ENCODE measurements at places on chromosomes 16 and 17.

DNA sequence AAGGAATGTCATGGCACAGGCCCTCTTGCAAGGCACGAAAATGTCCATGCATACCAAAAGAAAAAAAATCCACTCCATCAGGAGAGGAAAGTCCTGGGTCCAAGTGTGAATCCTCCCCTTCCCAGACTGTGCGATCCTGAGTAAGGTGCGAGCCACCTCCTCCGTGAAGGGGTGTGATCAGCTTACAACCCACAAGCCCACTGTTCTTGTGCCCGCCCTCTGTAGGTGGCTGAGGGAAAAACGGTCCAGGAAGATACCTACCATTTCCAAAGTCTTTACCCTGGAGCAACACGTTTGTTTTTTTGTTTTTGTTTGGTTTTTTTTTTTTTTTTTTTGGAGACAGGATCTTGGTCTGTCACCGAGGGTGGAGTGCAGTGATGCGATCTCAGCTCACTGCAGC, 116.5 kb downstream of the ZNF423 start:
- DNase-seq: no peak

DNA sequence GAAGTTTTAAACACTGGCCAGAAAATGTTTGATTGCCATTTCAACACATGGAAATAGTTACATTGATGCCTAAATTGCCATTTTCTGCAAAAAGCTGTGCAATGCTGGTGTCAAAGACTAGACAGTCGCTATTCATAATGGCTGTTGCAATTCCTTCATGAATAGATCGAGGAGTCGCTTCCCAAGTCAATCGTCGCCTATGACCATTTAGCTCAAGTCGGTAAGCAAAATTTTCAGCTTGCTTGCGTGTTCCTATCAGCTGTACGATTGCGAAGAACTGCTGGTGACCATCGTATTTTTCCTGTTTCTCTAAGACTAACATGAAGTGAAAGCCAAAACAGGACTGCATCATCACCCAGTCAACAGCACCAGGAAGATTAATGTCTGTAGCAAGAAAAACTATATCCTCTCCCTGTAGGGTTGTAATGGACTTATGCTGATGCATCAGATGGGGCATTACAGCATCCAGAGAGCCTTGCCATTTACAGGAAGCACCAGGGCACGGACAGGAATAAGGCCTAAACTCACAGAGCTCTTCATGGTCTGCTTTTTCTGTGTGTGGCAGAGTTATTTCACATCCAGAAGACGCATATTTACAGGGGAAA, 23.6 kb downstream of the SIAH1 start:
- DNase-seq: no peak

DNA sequence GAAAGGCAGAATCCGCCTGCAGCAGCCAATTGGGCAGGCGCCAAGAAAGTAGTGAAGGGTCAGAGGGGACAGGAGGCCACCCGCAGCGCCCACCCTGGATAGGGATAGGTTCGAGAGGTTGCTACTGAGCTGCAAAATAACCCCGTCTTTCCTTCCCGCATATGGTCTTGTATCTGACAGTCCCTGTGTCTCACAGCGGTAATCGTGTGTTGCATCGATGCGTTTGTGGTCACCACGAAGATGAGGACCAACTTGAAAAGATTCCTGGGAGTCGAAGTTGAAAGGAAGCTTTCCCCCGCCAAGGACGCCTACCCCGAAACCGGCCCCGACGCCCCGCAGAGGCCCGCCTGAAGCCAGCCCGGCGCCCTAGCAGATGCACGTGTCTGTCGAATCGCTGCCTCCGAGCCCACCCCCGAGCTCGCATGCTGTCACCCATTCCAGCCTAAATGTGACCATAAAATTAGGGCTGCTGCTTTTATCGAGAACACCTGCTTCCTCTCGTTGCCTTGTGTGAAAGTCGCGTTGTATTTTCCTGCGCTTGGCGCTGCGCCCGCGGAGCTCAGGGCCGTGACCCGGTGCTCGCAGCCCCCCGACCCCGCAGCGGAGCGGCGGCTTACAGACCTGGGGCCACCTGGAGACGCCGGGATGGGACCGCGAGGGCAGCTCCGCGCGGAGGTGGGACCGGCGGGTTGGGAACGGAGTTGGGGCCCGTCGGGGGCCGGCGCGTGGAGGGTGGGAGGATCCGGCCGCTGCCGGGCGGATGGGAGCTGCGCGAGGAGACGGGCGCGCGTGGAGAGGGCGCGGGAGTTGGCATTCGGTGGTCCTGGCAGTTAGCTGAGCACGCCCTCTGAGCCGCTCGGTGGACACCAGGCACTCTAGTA, at the start of gene CMTM2:
Gene CMTM2, plus strand, starts transcription at position 813 of the 881 bp plus-strand sequence. CDS start 145 bp downstream, outside the sequence.
- no peak for DNase-seq

- no peak for DNase-seq
Measured at GRCh38 chr17:55833306-55833705, 82.5 kb downstream of the PCTP start.

GRCh38 chr17:15977894-15978293, 21.6 kb downstream of the ZSWIM7 start:
- no peak for DNase-seq

DNA sequence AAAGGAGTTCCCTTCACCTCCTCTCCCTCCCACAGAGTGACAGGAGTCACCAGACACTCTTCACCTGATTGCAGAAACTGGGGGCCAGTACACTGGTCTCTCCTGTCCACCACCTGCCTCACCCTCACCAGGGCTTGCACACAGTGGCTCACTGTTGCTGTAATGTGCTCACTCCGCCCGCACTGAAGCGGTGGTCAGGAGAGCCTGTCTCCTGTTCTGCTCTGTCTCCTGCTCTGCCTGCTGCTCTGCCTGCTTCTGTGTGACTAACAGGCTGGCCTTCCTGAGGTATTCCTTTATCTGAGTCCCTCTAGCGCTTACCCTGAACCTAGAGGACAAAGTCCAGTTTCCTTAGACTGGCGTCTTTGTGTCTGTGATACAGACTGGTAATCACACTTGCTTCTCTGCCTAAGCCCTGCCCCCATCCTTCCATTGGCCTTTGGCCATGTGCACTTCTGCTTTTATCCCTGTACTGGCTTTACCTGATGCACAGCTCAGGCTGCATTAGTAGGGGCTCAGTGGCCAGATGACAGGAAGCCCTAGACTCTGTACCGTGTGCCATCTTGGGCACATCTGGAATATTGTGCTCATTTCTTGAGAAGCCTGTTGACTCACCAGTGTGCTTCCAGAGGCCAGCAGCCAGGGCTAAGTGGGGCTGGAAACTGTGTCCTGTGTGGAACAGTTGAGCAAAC, 13.3 kb downstream of the PROCA1 start:
- no peak for DNase-seq

DNA sequence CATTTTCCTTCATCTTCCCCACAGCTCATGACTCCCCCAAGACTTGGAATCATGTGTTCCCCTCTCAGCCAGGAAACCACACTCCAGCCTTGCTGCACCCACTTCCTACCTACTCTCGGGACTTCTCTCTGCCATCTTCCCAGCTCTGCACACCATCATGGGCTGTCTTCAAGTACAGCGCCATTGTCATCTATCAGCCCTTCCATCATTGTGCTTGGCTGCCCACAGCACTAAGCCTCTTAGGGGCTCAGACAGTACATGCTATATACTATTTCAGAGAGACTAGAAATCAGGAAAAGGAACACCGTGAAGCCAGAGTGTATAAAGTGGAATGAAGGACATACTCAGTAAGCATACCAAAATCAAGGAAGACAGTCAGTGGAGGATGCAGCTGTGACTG, 64.7 kb downstream of the CDH11 start:
- no peak for DNase-seq

GRCh38 chr16:84993926-84994325, 17.4 kb downstream of the ZDHHC7 start:
- DNase-seq: no peak

GRCh38 chr16:76199681-76200220, 77.5 kb upstream of the CNTNAP4 start:
- DNase-seq: no peak

- DNase-seq: no peak
Measured at GRCh38 chr16:24834459-24835335, 11.1 kb upstream of the SLC5A11 start.

DNA sequence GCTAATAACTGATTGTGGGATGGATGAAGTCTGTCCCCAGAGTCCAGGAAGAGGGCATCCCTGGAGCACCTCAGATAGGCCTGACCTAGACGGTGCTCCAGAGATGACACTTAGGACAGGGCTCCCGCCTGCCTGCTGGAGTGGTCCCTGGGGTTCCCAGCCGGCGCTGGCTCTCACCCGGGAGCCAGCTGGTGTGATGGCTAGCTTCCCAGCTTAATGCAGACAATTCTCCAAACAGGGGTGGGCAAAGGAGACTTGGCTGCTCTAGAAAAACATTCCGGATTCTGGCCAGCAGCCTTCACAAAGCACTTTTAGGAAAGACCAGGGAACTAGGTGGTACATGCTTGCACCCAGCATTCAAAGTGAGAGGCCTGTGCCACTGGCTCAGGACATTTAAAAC, 18.6 kb downstream of the ACE start:
- no peak for DNase-seq

DNA sequence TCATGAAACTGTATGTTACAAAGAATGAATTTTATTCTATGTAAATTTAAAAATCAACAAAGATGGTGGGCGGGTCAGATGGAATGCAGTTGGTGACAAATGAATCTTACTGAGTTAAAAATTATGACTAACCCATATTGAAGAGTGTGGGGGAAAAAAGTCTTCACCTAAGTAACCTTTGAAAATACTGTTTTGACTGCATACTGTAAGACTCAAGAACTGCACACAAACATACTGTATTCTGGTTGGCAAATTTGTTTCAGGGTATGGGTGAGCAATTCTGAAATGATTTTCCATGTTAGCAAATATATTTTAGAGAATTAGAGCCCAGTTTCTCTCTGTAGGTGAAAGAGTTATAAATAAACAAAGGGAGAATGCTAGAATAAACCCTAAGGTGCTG, 153.7 kb upstream of the KCNJ18 start:
- DNase-seq: no peak

DNA sequence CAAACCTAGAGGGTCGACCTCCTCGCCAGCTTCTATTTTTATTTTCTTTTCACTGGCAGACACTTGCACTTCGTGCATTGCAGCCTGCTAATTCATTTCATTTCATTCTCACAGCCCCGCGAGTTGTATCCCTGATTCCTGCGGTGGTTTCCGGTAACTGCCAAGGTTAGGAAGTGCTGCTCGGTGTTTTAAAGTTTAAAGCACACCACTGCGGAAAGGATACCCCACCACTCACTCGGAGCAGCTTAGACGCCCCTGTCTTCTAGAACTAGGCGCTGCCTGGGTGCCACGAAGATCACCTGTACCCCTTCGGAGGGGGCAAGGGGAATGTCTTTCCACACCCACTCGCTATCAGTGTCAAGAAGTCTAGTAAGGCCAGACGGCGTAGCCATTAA, 509 bp downstream of the CNEP1R1 start:
- DNase-seq: no peak

DNA sequence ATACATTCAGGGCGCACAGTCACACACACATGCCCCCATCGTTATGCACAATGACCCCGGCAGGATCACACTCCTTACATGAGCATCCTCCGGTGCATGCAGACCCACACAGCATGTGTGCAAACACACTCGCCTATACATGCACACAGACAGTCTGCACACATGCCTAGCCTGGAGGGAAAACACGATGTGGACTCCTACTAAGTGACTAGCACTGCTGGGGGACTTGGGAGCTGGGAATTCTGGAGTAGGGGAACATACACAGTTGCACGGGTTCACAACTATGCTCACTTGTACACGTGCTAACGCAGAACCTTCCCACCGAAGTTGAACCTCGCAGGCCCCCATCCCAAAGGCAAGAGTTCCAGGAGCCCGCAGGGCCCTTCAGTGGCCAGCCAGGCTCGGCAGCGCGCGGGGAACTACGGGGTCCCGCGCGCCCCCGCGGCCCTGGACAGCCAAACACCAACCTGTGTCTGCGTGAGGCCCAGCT, 2.0 kb downstream of the DLX3 start:
- no peak for DNase-seq

All from stimulated activated CD4-positive, alpha-beta T cell treated with anti-CD3 and anti-CD28 coated beads, Interleukin-2, amount 100 ng/mL, for 48 hours (primary cell).